CD4-positive, alpha-beta T cell (primary cell): ENCODE measurements at places on chromosomes 2 and 18. TPM values are rescaled to one million over a fixed set of nuclear protein-coding genes. Genes with fewer than 3 reads are reported as not detected.

- H3K36me3 ChIP-seq, result no peaks in the 10 kb centered on the region
- DNase-seq, result no peak
- no peak overlapping the region for H3K27ac ChIP-seq
- H3K27me3 ChIP-seq, result no peaks in the 10 kb centered on the region
These were observed 89.9 kb downstream of the GLI2 start for GRCh38 chr2:120825370-120826259.

GRCh38 chr2:179882851-179883806 is 21.7 kb upstream of the ZNF385B start:
- H3K36me3 ChIP-seq, result no peaks in the 10 kb centered on the region
- H3K4me1 ChIP-seq, result no peaks in the 10 kb centered on the region
- H3K4me3 ChIP-seq, result no peak overlapping the region
- H3K27me3 ChIP-seq, result no peaks in the 10 kb centered on the region

GRCh38 chr2:10499275-10499907 is 51.3 kb upstream of the ODC1 start:
- H3K27me3 ChIP-seq, result peaks cover 7% of the 10 kb centered on the region
- DNase-seq, result no peak
- no peak overlapping the region for H3K27ac ChIP-seq
- H3K36me3 ChIP-seq, result no peaks in the 10 kb centered on the region
- H3K4me1 ChIP-seq, result peaks cover 11% of the 10 kb centered on the region
- H3K4me3 ChIP-seq, result no peak overlapping the region

GRCh38 chr2:33559328-33559727 is 39.8 kb downstream of the FAM98A start:
- H3K4me3 ChIP-seq, result no peak overlapping the region
- no peaks in the 10 kb centered on the region for H3K27me3 ChIP-seq
- DNase-seq, result no peak
- H3K36me3 ChIP-seq, result no peaks in the 10 kb centered on the region

Gene FAP
- not detected for total RNA-seq

Gene RESP18
- total RNA-seq, result not detected
